ENCODE measurements at places on chromosomes 1 and 21.

DNA sequence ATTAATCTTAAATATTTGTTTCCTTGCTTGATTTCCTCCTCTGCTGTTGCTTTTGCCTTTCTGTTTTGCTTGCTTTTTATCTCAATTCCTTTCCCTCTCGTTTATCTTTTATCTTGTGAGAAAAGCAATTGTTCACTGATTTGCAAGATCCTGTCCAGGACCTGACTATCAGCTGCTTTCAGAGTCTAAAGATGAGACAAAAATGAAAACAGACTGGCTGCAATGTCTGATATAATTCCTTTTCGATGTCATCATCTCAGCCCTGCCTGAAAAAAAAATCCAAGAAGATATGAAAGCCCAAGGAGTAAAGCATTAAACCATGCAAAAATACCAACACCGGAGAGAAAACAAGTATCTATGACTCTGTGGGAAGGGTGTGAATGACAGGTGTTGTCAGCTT, 225.5 kb downstream of the PATJ start:
- DNase-seq: no peak

GRCh38 chr21:43866260-43866629, 1.2 kb downstream of the AGPAT3 start:
- DNase-seq: peak; percentile 50

DNA sequence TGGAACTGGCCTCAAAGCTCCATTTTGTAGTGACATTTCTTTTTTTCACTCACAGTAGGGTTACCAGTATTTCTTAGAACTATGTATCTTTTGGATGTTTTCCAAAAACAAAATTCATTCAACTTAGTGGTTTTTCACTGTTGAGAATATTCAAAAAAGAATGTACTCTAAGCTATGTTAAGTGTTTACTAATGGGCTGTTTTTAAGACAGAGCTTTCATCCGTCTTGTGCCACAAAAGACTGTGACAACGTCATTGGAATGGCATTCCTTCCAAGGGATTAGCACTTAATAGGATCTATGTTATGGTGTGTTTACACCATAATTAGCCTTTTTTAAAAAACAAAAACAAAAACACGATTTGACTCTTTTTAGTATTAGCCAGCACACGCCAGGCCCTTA, 66.8 kb downstream of the TTC3 start:
- DNase-seq: no peak

DNA sequence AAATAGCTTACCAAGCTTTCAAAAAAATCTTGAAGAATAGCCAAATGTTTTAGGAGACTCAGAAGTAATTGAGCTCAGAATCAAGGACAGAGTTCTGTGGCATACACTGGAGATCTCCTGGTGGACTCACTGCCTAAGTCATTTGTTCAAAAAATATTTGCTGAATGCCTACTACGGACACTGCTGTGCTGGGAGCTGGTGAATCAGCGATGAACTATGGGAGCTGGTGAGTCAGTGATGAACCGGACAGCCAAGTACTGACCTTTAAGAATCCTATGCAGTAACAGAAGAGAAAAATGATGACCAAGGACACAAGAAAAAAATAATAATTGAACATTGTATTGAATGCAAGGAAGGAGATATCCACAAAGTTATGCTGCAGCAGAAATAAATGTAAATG, 717.9 kb upstream of the CXADR start:
- no peak for DNase-seq

GRCh38 chr21:44306936-44307704, 7.3 kb downstream of the PFKL start:
- no peak for DNase-seq

GRCh38 chr1:189659731-189660130, 817.9 kb downstream of the BRINP3 start:
- DNase-seq: no peak

DNA sequence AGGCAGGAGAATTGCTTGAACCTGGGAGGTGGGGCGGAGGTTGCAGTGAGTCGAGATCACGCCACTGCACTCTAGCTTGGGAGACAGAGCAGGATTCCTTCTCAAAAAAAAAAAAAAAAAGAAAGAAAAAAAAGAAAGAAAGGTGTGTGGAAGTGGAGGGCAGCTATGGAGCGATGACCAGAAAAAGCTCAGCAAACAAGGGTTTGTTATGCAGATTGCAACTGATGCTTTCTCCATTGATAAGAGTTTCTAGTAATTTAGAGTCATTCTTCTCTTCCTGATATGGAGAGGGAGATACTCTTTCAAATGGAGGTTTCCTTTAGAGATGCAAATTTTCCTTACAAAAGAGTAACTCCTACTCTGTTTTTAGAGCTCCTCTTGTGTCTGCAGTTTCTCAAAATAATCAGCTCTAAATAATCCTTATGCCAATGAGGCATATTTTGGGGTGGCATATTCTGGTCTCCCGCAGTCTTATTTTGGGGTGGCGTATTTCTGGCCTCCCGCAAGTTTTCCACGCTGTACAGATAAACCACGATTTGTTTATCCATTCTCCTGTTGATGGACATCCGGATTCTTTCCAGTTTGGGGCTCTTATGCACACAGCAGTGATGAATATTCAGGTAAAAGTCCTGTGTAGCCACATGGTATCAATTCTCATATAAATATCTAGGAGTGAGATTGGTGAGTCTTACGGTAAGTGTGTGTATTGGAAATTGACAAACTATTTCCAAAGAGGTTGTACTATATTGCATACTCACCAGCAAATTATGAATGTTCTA, 30.7 kb upstream of the RCC2 start:
- no peak for DNase-seq

DNA sequence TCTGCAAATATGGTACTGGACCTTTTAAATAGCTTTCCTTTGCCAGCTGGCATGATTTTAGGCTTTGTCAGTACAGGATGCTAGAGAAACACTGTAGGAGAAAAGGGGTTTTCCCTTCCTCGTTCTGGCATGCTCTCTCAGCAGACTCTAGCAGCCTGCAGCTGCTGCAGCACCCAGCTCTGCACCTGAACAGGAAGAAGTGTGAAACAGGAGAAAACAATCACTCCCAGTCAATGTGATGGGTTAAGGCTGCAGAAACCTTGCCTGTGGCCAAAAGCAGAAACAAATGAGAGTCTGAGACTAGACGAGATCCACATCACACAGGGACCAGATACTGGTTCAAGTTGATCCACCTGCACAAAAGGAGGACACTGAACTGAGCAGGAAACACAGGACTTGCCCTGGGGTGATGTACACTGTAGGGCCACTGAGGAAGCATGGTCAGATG, 21.2 kb downstream of the OVGP1 start:
- DNase-seq: no peak

DNA sequence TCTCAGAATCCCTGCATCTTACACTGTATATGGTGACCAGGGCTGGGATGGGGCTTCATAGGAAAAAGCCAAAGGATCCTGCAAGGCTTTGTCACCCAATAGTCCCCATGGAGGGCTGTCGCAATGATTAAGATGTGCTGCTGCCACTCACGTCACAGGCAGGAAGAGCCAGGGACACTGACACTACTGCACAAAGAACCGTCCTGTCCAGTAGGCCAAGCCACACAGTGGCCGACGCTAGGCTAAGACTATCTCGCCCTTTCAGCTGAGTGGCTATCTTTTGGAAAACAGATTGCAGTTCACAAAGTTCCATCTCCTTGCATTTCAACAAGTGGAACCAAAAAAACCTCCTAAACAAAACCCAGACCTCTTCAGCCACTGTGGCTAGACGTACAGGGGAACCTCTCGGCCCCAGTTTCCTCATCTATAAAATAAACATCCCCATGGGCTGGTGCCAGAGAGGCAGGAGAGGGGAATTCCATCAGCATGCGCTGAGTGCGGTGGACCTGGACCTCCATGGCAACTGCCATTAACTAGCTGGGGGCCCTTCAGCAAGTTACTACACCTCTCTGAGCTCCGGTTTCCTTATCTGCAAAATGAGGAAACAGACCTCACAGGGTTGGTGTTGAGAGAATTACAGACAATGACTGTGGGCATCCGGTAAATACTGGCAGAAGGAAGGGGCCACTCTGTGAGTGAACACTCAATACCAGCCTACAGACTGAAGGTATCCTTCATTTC, 8.7 kb downstream of the CAPZB start:
- DNase-seq: no peak

GRCh38 chr1:43300378-43301094, at the start of gene TIE1:
TIE1 (plus strand) TSS chr1:43300982; CDS start chr1:43301072, 90 bp downstream.
- no peak for DNase-seq

DNA sequence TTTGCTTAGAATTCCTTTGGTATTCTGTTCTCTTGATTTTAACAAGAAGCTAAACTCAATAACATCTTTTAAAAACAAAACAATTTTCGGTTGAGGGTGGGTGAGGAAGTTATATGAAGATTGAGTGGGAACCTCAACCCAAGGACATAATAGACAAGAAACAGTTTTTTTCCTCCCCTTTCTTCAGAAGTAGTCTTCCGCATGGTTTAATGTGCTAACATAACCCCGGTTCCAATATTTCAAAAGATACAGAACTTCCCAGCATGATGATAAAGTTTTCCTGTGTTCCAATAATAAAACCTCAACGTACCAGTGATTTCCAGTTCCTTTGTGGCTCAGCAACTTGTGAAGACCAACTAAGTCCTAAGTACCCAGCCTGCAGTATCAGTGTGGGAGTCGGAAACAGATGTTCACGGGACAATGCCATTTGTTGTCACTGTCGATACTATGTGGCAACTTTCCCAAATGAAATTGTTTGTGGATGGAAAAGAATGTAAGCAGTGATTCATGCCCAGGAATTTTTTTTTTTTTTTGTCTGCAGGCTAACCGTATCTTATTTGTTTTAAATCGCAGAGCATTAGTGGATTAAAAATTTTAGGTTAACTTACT, 48.5 kb downstream of the NR5A2 start:
- DNase-seq: peak; percentile 78

DNA sequence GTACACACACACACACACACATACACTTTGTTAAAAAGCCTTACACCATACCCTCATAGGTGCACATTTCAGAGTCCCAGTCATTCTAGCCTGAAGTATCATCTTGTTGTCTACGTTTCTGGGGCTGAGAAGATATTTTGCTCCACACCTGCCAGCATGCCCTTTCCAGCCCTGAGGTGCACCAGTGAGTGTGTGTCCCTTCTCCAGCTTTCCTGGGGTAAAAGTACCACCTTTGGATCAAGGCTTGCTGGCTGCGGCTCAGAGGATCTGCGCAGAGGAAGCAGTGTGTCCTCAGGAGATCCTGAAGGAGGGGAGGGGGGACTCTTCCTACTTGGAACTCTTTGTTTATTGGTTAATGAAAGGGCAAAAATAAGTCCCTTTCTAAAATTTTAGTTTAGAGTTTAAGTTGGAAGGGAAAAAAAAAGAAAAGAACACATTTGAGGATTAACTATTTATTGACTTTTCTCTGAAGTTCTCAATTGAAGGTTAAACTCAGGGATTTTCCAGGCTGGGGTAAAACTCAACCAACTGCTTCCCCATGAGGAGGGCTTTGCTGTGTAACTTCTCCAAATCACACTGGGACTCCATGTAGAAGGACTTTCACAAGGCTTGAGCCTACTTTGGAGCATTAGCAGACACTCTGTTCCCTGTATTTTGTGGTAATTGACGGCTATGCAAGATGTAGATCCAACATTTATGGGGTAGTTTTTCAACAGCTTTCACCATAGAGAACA, 200.3 kb upstream of the SGIP1 start:
- DNase-seq: no peak

DNA sequence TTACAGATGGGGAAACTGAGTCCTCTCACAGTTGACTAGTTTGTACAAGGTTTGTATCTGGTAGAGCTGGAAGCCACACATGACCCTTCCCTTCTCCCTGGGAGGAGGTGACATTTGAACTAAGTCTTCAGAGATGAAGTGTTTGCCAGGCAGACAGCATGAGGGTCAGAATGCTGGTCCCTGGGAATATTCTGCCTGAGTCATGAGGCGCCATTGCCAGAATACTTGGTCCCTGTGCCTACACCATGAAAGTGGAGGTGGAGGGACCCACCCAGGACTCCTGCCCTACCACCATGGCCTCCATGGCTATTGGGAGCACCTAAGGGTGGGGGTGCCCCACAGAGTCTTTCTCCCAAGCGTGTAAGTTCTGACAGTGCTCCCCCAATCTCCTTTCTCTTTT, 7.0 kb downstream of the RPS6KA1 start:
- no peak for DNase-seq

Measured in SW480 (cell line).